ENCODE measurements at places on chromosomes 7 and 10.

GRCh38 chr7:37987732-37988131 is 67.3 kb downstream of the EPDR1 start:
- no peak for DNase-seq

- no peak for DNase-seq
These were observed 127.5 kb downstream of the ABCA13 start for GRCh38 chr7:48298779-48299178.

- DNase-seq = peak; percentile 77
These were observed 73.6 kb downstream of the SNX10 start for GRCh38 chr7:26365077-26365900.

DNA sequence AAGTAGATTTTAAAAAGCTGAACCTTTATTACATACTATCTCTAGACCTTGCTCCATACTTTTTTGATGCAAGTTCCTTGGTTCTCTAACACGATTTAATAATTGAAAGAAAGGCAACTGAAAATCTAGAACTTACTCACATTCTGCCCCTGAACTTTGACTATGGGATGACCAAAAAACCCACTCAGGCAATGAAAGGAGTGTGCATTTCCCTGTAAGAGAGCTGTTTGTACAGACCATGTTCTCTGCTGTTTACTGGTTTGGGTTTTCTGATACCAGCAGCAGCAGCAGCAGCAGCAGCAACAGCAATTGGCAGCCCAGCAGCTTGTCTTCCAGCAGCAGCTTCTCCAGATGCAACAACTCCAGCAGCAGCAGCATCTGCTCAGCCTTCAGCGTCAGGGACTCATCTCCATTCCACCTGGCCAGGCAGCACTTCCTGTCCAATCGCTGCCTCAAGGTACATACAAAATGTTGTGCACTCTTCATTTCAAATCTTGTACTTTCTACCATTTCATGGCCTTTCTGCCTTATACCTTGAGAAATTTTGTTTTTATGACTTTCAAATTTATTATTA is 216.7 kb downstream of the FOXP2 start:
- no peak for DNase-seq
